ENCODE measurements at places on chromosomes 11 and 22.

DNA sequence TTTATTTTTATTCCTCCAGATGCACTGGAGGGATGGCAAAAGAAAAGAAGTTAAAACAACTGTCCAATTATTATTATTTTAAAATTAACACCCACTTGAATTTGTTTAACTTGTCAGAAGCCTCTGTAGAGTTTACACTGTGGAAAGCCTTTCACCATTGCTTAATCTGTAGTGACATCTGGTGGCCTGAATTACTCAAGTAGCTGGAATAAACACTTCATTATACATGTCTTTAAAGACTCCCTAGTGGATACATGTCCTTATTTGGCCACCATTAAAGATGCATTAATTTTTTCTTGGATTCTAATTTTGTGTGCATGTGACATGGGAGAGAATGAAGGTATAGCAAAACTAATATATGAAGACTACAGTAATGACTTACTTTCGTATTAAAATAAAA is 1496.5 kb downstream of the FAM181B start:
- DNase-seq, result no peak

DNA sequence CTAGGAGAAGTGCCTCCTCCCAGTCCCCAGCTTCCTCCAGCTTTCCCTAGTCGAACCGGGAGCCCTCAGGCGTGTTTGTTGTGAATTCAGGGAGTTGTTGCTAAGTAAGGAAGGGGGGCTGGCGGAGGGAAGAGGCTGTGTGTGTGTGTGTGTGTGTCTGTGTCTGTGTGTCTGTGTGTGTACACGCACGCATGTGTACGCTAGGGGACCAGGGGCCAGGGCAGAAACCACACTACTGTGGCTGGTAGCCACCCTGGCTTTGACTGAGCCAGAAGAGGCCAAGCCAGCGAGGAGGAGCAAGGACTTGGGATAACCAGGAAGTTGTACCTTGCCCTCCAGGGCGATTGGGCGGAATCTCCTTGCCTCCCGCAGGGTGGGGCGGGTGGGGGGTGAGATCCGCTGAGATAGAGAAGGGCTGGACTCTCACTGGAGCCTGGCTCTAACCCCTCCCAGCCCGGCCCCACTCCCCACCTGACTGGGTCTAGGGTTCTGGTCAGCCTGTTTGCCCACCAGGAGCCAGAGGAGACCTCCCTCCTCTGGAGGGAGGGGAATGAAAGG is 7.5 kb downstream of the BCL9L start:
- DNase-seq, result no peak

GRCh38 chr11:11505190-11505589 is 116.6 kb downstream of the GALNT18 start:
- no peak for DNase-seq

GRCh38 chr22:44594951-44595350 is 96.9 kb upstream of the RTL6 start:
- no peak for DNase-seq

DNA sequence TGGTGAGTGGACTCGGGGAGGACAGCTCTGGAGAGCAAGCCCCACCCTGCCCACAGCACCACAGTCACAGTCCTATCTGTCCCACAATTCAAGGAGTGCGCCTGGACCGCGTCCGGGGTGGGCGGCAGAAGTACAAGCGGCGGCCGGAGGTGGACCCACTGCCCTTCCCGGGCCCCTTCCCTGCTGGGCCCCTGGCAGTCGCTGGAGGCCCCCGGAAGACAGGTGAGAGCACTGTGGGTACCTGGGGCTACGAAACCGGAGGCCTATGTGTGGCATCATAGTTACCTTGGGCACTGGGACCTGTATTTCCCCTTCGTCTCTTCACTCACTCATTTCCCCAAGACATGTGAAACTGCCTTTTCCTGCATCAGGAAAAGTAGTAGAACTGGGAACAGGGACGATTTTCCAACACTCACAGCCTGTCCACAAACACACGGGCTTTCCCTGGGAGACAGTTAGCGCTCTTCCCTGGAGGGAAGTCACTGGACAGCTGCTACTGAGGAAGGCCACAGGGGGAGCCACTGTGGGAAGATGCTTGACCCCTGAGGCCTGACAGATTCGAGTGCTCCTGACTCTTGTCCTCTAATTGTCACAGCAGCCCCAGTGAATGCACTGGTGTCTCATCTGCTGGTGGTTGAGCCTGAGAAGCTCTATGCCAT is 3.1 kb downstream of the TRMT112 start:
- no peak for DNase-seq

DNA sequence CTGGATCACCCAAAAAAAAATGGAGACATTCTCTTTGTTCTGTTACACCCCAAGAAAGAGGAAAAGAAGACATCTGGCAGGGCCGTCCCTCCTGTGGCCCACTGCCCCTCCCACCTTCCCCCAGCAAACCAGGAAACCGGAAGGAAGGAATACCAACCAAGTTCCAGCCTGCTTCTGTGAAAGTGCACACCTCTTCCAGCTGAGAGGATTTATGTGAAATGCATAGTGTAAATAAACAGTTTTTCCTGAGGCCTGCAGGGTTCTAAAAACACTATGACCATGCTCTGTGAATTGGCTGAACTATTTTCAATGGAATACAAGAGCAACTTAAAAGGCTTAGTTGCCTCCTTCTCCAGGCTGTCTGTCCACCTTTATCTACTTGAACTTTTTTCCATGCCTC is 50.0 kb upstream of the CHST1 start:
- DNase-seq, result no peak

DNA sequence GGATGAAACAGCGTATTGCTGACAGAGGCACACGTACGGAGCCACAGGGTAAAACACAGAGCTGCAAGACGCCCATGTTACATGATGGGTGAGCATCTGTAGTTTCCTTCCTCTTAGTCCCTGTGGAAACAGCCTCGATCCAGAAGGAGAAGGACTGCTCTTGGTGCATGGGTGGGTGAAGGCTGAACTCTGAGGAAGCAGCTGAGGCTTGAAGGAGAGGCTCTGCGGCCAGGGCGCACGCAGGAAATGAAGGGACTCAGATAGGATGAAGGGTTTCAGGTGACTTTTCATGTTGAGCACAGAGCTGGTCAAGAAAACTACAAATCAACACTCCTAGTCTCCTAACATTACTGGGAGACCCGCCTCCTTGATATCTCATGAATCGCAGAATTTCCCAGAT is 65.7 kb upstream of the ADA2 start:
- DNase-seq, result no peak

- DNase-seq, result no peak
These were observed 35.0 kb upstream of the CRTAM start for GRCh38 chr11:122803306-122803705.

DNA sequence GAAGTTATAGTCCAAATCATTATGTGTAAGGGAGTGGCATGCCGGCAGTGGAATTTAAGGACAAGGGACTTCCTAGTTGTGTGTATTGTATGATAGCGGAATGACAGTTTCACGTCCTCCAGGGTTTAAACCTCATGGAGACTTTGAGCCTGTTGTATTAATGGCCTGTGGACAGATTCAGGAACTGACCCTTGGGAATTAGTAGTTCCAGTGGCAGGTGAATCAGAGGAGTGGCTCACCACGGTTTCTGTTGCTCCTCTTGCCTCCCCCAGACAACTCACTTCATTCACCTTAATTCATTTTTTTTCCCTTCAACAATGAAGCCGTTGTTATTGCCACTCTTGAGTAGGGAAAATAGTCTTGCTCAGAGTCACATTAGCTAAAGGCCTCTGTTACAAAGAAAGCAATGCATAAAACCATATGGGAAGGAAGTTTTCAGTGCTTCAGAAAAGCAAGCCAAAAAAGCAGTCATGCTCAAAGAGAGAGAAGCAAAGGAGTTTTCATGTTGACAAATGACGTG is 22.6 kb downstream of the AMOTL1 start:
- no peak for DNase-seq

- DNase-seq, result no peak
These were observed 24.1 kb upstream of the CDC42EP2 start for GRCh38 chr11:65290448-65291165.

GRCh38 chr11:43690929-43691725 is 10.6 kb downstream of the HSD17B12 start:
- DNase-seq, result no peak

- DNase-seq, result no peak
These were observed 47.1 kb upstream of the CCND1 start for GRCh38 chr11:69593851-69594250.

GRCh38 chr11:46377831-46378230 is 3.6 kb upstream of the MDK start:
- no peak for DNase-seq

GRCh38 chr11:17385926-17386325 is 2.5 kb downstream of the KCNJ11 start:
- no peak for DNase-seq

DNA sequence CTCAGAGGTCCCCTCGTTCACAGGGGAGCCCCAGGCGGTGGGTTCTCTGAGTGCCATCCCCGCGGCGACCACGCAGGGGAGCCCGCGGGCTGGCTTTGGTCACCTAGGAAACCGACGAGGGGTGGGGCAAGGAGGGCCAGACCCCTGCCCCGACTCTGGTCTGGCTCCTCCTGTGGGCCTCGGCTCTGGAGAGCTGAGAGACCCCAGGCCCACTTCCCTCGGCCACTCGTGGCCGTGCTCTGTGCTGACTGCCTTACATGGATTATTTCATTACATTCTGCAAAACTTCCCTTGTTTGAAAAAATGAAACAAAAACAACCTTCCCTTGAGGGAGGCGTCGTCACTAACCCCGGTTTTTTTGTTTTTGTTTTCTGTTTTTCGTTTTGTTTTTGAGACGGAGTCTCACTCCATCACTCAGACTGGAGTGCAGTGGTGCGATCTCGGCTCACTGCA is 15.1 kb upstream of the CYTH4 start:
- peak; percentile 45 for DNase-seq

DNA sequence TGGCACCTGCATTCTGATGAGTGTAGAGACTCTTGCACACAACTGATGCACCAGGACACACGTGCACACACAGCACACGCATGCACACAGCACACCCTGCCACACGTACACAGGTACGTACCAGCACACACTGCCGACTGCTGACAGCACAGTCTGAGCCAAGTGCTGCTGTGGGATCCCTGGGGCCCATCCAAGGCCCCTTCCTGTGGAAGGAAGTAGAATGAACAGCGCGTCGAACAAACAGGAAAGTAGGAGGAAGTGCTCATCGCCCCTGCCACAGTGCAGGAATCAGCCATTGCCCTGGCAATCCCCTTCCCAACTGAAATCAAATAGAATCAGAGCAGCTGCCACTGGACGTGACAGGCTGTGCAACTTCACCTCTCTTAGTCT is 57.9 kb downstream of the CD82 start:
- DNase-seq, result no peak

- DNase-seq, result no peak
These were observed 88.5 kb downstream of the NECTIN1 start for GRCh38 chr11:119640541-119640940.

DNA sequence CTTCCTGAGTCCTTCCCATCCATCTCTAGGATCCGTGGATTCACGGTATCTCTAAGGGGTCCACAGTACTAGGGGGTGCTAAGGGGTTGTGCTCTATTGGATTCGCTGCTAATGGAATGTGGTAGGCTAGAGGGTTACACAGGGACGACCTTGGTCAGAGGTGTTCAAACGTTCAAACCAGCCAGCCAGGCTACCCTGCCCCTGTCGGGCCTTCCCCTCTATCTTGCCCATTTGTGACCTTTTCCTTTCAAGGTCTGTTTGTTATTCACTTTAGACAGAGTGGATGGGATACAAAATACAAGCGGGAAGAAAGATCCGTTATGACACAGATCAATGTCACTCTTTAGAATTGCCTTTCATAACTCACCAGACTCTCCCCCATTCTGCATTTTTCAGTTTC is 205.8 kb upstream of the TBCEL start:
- no peak for DNase-seq

- DNase-seq, result no peak
These were observed 1504.8 kb downstream of the BRD1 start for GRCh38 chr22:48322907-48323306.

DNA sequence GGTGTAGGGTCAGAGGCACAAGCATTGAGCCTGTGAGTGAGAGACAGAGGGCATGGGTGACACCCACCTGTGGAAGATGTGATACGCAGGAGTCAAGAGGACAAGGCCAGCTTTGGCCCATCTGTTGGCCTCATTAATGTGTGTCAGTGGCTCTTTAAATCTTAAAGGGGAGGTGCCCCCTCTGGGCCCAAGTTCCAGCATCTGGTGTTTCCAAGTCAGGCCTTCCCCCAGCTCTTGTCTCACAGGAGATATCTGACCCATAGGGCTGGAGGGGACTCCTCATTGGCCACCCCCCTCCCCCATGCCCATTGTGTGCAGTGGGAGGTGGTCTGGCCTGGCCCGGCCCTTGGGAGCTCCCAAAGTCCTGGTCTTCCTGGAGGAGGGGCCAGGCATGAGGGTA is 8.9 kb downstream of the KCNK7 start:
- no peak for DNase-seq

DNA sequence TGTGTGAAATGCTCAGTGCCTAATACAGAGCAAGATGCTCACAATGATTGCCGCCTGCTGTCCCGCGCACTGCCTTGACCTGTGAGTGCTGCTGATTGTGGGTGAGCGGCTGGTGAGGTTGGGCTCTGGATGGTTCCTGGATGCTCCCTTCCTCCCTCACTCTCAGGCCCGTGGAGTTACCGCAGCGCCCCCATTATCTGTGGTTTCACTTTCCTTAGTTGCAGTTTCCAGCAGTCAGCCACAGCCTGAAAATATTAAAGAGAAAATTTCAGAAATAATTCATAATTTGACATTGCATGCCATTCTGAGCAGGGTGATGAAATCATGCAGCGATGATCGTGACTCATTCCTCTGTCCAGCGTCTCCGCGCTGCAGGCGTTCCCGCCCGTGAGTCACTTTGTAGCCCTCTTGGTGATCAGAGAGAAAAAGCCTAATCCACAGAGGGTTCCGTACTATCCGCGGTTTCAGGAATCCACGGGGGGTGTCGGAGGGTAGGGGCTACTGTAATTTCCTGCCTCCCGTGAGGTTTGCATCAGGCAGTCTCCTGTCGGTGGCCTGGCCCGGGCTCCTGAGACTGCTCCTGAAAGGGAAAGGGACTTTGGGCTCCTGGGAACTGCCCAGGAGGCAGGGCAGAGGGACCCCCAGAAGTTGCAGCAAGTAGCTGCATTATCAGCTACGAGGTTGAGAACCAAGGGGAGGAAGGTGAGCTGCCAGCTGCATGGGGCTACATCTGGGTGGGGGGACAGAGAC is 10.6 kb downstream of the RPL3 start:
- DNase-seq, result no peak

DNA sequence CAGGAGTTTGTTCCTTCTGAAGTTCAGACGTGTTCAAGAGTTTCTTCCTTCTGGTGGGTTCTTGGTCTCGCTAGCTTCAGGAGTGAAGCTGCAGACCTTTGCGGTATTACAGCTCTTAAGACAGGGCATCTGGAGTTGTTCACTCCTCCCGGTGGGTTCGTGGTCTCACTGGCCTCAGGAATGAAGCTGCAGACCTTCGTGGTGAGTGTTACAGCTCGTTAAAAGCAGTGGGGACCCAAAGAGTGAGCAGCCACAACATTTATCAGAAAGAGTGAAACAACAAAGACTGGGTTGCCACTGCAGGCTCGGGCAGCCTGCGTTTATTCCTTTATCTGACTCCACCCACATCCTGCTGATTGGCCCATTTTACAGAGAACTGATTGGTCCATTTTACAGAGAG is 373.1 kb downstream of the ETS1 start:
- DNase-seq, result no peak

DNA sequence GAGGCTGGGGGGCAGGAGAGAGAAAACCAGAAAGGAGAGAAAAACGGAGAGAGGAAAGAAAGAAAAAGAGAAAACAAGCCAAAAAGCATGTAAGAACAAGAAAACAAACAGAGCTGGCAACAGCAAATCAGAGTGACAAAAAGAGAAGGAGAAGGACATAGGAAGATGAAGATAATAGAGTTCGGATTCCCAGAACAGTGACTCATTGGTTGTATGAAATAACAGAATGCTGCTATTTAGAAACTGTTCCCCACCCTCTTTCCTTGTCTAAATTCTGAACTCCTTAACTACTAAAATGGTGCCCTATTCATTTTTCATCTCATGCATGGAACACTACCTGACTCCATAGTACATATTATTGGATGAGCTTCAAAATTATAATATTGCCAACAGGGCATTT is 317.4 kb downstream of the C11orf87 start:
- no peak for DNase-seq

Data from stimulated activated CD8-positive, alpha-beta memory T cell treated with anti-CD3 and anti-CD28 coated beads, Interleukin-2, amount 100 ng/mL, for 1 hour (primary cell).